ENCODE measurements at places on chromosomes 12 and 14.

DNA sequence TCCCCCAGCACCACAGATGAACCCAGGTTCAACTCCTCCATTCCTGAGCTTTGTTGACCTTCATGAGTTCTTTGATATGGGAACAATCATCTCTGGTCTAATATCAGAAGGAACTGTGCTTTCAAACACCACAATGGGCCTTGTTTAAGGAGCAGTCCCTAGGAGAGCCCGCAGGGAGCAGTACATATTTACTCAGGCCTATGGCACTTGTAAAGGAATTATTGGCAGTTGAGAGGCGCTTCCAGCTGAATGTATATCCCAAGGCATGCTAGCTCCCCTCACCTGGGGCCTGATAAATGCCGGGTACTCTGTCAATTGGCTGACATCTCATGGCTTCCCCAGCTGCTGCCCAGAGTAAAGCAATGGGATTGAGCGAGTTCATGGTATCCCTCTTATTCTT, 76.2 kb downstream of the ZFP36L1 start:
- no peak for DNase-seq

DNA sequence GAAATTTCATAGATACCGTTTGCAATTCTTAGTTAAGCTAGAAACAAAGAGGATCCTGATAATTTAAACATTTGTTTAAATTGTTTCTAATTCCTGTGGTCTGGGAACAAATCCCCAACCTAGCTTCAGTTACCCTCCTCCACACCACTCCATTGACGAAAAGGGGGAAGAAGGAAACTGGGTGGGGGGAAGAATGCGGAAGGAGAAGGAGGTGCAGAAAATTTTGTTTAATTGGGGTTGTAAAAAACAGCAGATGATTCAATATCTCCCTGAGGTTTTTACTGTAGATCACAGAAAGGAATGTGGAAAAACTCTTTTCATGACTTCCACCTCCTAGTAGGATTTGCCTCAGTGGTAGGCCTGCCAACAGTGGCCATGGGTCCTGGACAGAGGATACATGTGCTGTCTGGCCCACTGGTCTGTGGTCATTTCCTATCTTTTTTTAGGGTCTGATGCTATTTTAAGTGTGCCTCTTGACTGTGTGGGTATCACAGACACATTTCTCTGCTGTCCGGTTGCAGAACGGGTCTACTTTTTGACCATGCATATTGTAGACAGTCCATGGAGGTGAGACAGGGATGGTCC, 122.9 kb upstream of the PCED1B start:
- no peak for DNase-seq

- DNase-seq: no peak
These were observed 1569.0 kb upstream of the FLRT2 start for GRCh38 chr14:83960832-83961512.

DNA sequence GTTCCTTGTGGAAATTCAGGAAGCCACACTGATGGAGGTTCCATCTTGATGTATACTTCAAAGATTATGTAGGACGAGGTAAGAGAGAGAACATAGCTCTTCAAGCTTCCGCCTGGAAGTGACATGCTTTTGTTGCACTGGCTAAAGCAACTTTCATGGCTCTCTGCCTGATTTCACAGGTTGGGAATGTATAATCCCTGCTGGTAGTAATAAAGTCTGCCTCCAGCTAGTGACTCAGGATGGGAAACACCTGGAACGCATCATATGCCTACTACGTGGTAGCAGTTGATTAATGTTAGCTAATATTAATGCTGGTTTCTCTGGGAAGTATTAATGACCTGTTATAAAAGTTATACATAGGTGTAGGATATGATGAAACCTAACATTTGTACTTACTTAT, 71.1 kb downstream of the PELI2 start:
- no peak for DNase-seq

DNA sequence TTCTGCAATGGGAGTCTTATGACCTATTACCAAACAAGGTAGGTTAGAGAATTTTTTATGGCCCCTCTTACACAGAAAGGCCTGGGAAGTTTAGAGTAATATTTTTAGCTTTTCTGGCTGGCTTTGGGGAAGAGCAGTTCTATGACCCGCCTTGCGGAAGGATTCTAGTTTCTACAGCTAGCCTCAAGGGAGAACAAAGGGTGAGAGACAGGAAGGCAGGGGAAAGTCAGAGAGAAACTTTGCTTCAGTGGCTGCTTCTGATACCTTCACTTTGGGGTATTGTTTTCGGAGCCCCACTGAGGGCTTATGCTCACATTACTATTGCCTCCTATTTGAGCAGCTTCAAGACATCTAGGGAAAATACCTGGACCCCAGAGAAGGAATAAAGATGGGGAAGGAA, 80.7 kb upstream of the NUDT4 start:
- no peak for DNase-seq

DNA sequence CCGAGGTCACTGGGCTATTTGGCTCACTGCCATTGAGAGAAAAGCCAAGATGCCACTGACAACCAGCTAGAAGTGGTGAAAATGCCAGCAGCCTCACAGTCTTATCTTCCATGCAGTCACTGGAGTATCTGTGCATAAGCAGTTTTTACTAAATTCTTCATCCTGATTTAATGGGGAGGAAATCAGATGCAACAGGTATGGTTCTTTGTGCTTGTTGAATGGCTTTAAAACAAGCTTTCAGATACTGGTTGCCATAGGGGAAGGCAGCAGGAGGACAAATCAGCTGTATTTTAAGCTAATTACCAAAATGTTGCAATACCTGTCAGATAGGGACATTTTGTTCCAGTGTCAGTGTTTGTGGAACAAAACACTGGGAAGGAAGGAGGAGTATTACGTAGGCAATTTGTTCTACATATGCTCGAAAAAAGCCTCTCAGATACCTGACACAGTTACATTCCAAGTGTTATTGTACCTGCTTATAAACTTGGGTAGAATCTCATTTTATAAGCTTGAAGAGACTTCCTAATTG, 54.1 kb upstream of the ARHGAP5 start:
- DNase-seq: no peak

DNA sequence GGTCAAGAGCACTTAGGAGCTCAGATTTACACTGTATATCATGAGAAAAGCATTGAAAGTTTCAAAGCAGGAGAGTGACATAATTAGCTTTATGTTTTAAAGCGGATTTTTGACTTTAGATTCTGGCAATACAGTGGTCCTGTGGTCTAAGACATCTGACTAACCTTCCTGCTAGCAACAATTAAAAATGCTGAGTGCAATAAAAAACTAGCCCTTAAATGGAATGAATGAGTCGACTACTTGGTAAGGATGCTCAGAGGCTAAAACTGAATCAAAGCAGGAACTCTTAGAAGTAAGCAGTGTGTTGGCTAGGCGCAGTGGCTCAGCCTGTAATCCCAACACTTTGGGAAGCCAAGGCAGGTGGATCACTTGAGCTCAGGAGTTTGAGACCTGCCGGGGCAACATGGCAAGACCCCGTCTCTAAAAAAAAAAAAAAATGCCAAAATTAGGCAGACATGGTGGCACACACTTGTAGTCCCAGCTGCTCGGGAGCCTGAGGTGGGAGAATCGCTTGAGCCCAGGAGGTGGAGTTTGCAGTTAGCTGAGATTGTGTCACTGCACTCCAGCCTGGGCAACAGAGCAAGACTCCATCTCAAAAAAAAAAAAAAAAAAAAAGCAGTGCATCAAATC, 18.9 kb downstream of the BICD1 start:
- DNase-seq: no peak

DNA sequence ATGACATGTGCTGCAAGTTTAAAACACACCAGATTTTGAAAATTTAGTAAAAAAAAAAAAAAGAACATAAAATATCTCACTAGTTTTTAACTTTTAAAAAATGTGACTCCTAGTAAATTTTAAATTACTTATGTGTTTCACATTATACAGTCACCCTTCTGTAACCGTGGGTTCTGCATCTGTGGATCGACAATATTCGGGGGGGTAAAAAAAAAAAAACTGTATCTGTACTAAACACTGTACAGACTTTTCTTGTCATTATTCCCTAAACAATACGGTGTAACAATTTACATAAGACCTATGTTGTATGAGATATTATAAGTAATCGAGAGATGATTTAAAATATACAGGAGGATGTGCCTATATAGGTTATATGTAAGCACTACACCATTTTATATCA, 3.2 kb downstream of the DDX24 start:
- no peak for DNase-seq

DNA sequence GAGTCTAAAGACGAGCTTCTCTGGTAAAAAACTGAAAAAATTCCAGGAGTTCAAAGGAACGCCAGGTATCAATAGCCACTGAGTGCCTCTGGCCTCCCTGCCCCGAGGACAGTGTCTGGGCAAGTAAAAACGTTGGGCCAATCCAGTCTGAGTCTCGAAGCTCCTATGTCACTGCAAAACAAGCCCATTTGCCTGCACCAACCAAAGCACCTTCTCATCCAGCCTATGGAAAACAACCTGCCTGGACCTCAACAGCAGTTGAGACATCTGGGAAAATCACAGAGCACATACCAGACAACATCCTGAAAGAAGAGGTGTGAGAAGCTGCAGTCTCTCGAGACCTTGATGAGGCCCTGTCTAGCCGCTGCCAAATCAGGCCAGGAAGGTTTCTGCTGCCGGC, 56.6 kb downstream of the RNF34 start:
- no peak for DNase-seq

DNA sequence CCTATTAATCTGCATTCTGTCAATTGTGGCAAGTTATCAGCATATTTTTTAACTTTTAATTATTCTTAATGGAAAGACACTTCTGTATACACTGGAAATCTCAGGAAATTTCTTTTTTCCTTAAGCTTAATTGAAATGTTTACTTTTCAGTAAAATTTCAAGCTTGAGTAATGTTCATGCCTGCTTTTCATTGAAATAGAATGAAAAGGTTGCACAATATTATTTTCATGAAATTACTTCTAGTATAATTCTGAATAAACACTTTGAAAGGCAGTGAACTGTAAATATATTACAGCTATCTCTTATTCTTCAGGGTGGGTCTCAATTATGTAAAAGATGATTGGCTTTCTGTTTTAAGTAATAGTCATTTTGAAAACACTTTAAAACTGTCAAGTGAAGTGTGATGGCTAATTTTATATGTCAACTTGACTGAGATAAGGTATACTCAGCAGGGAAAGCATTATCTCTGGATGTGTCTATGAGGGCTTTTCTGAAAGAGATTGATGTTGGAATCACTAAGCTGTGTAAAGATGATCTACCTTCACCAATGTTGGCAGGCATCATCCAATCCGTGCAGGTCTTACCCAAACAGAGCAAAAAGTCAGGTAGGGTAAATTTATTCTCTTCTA, 29.9 kb downstream of the CLEC2D start:
- no peak for DNase-seq

- no peak for DNase-seq
These were observed 41.4 kb downstream of the BORCS5 start for GRCh38 chr12:12398026-12398859.

- DNase-seq: no peak
These were observed 13.4 kb upstream of the ALDH2 start for GRCh38 chr12:111753144-111753881.

DNA sequence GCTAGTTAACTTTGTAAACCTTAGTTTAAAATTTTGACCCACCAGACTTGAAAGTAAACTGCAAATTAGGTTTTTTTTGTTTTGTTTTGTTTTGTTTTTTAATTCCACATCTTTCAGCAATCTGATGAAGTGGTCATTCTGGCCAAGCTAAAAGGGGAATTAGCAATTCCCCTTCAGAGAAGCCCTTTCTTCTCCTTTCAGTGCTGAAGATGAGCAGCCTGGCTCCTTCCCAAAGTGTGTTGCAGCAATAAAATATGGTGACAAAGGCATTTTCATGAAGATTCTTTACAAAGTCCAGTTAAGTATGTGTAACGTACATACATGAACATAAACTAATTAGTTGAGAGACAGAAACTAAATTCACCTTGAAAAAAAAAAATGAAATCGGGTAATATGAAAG, 380.1 kb downstream of the NOVA1 start:
- DNase-seq: no peak

DNA sequence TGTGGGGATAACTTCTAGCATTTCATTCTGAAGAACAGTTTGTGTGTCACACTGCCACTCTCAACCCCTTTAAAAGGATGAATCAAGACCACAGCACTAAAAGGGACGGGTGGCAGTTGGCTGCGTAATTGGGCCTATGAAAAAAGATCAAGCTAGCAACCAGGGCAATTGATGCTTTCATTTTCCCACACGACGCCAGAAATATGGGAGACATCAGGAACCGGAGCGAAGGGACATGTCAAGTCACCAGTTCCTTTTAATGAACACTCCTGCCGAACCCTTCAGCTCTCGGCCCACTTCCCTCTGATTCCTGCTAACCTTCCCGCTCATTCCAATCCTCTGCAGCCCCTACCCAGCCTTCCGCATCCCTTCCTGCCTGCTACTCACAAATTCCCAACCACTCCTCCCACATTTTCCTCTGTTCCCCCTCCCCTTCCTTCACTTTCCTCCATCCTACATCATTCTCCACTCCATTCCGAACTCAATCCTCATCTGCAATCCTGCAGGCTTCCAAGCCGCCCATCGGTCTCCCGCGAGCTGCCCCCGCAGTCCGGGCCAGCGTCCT, 753 bp downstream of the CSRNP2 start:
- DNase-seq: no peak

DNA sequence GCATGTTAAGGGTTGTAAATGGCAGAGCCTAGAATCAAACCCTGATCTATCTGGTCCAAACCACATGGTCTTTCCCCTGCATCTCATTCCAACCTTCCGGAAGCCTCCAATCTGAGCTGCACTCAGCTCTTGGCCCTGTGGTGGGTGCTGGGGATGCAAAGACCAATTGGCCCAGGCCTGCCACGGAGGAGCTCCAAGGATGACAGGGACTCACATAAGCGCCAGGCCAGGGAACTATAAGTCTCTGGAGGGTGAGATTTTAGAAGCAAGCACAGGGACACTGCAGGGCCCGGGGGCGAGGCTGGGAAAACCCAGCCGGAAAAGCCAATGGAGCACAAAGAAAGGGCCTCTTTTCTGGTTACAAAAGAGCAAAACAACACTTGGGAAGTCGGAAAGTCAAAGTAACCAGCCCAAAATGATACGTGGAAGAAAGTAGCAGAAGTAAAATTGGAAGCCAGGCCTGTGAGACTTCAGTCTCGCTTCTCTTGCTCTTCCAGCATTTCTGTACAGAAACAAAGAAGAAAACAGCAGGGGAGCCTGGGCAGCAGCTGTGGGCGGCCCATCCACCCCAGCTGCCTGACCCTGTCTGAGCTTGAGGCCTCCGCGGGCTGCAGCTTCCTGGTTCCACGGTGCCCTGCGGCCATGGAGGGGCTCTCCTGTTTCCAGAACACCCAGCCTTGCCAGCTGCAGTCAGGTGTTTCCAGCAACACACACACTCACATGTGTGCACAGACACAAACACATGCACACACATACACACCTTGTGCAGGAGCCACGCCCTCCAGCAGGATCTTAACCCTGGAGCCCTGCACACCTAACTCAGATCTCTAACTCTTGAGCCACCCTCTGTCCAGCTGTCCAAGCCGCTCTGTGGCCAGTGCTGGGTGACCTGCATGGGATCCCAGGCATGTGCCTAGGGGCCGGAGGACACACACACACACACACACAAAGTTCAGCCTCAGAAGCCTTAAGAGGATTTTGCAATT, 178.2 kb downstream of the BCL11B start:
- no peak for DNase-seq

DNA sequence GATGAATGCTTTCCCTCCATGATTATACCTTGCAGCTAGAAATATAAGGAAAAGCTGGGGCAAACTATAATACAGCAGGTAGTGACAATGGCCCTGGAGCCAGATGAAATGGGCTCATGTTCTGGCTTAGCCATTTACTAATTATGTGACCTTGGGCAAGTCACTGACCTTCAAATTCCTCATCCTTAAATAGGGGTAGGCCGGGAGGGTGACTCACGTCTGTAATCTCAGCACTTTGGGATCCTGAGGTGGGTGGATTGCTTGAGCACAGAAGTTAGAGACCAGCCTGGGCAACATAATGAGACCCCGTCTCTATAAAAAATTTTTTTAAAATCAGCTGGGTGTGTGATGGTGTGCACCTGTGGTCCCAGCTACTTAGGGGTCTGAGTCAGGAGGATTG, 155.4 kb downstream of the C12orf75 start:
- no peak for DNase-seq

Data from stimulated activated CD4-positive, alpha-beta T cell treated with anti-CD3 and anti-CD28 coated beads, TNF-alpha, amount 100 ng/mL, for 1 hour (primary cell).